NCI-H1417 (cell line): ENCODE measurements at places on chromosomes 7 and 10.

- no peak for DNase-seq
Measured at GRCh38 chr10:118610577-118610976, 15.1 kb upstream of the PRLHR start.

DNA sequence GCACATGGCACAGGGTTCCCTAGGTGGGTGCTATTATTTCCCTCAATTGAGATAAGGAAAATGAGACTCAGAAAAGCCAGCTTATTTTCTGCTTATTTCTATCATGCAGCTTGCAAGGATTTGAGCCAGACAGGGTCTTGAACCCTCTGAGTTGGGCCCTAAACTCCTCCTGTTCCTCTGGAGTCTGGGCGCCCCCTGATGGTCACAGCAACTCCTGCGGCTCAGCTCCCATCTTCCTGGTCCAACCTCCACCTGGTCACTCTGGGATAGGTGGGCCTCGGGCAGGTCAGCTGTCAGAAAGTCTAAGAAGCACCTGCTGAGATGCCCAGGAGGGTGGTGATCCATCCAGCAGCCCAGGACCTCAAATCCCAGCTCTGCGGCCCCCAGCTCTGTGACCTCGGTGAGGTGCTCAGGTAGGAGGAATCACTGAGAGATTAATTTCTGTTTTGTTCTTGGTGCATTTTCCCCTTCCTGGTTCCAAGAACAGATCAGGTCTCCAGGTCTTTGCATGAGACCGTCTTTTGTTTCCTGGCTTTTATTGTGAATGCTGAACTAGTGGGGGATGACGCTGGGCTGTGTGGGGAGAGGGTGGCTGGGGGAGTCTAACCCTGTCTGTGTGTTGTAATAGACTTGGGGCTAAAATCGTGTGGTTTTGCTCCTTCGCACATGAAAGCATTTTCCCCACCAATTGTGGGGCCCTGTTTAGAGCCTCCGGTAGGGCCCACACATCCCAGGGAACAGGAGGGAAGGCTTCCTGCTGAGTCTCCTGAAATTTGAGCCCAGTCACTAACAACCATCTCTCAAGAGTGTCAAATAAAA, 32.8 kb downstream of the TMEM130 start:
- peak; percentile 66 for DNase-seq

- DNase-seq = no peak
Measured at GRCh38 chr7:6096581-6096980, 65.4 kb downstream of the ANKRD61 start.

DNA sequence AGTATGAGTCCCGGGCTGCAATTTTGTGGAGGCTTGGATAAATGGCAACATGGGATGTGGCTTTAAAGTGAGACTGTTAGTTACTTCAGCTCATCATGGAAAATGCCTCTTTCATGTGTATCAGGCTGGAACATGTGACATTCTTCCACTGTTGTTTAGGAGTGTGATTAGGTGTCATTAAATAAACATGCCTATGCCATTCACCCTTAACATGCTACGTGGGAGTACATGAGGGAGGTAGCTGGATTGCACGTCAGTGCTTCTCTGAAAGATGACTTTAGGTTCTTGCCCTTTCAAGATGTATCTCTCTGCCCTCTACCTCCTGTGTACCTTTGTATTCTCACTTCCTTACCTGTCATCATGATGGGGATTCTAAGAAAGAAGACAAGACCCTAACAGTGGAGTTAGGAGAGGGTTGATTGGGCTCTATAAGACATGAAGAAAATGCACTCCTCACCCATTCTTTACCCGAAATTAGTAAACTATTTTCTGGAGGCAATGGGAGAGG, 8.9 kb downstream of the AKR1E2 start:
- no peak for DNase-seq

DNA sequence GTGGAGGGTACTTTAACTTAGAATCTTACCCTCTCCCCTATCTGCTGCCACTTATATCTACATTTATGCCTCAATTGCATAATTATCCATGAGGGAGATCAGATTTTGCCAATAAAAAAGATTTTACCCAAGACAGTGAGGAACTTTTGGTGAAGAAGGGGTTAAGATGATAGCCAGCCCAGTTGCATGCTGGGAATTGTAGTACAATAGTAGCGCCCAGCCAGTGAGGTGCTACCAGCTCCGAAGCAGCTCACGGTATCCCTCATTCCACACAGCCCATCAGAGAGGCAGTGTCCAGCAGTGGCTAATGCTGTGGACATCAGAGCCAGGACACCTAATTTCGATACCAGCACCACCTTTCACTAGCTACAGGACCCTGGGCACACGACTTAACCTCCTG, 5.9 kb upstream of the LGI1 start:
- DNase-seq = no peak

DNA sequence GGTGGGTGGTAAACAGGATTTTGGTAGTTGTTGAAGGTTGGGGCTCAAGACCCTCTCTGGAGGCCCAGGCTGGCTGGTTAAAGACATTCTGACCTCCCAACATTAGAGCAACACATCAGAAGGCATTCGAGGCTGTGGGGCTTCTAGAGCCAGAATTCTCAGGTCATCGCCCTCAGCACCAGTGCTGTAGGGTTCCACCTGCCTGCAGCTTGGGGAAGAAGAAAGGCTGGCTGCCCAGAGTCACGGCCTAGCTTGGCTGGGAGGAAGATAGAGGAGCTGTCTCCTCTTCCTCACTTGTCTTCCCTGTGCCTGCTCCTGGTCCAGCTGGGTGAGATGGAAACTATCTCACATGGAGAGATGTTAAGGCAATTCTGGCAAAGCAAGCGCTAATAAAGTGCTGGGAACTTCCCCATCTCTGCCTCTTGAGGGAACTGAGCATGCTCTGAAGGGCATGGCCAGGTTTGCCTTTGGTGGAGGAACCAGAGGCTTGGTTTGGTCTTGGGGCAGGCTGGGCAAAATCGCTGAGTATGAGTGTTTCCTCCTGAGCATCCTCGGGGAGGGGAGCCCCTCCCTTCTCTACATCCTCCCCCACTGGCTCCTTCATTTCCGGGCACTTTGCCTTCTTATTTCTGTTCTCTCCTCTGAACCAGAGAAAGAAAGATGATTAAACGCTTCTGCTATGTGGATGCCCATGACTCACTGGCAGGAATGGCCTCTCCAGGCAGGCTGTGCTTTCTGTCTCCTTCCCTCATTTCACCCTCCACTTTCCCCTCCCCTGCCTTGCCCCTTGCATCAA, 509.0 kb upstream of the PODXL start:
- DNase-seq = no peak

DNA sequence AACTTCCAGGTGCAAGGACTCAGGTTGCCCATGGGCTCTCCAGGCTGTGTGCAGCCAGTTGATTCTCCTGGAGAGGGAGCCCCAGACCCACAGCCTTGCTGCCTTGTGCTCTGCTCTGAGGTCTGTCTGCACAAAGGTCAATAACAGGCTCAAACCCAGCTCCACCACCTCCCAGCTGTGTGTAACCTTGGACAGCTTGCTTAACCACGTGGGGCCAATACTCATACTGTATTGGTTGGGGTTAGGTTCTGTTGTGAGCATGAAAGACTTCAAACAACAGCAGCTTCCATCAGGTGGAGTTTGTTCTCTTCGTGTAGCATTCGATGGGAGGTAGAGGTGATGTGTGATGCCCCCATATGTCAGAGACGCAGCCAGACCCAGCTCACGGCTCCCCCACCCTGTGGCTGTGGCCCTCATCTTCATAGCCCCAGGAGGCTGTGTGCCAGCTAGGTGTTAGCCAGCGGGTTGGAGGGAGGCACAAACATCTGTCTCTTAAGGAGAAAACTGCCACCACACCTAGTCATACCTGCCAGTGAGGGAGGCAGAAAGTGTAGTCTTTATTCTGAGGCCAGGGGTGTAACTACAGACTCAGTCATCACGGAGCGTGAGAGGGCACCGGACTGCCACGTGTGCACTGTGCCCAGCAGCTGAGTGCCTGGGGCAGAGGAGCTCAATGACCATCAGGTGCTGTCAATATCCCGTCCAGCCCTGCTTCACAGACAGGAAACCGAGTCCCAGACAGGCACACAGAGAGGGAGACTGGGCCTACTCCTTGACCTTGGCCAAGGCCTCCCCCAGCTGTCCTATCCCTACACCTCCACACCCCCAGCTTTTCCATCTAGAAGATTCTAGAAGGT, 8.1 kb upstream of the POLD2 start:
- no peak for DNase-seq

DNA sequence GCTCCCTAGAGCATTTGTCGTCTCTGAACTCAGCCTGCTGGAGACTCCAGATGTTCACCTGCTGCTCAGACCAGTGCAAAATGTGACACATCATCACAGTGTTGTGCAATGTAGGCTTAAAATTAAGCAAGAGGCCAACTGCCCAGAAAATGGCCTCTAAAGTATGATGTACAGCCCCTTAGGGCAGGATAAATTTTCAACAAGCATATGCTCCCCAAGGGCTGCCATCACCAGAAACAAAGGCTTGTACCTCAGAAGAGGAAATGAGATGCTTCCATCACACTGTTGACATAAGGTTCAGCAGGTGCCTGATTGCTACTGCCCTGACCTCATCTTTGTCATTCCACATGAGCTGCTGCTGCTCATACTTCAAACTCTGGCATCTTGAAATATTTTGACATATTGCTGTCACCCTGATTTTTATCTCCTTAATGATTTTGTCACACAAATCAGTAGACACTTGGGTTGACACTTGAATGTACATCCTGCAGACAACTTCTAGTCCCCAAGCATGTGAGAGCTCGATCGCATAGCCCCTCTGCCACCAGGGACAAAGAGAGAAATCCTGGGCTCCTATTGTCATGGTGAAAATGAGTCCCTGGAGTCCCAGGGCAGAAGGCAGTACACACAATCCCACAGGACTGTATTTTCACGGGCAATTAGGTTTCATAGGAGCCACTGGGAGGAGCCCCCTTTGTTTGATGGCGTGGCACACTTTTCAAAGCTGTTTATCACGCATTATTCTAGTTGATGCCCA, 219.7 kb upstream of the STK17A start:
- no peak for DNase-seq

GRCh38 chr10:7962592-7962991, 91.9 kb upstream of the GATA3 start:
- no peak for DNase-seq

- DNase-seq = no peak
Measured at GRCh38 chr7:80247144-80247543, 112.5 kb downstream of the GNAI1 start.

- DNase-seq = no peak
Measured at GRCh38 chr10:19054289-19054835, 5.8 kb downstream of the MALRD1 start.

- no peak for DNase-seq
Measured at GRCh38 chr10:31999070-31999660, 57.1 kb downstream of the KIF5B start.

GRCh38 chr10:100970076-100970913, 991 bp downstream of the SEMA4G start:
- DNase-seq = no peak

DNA sequence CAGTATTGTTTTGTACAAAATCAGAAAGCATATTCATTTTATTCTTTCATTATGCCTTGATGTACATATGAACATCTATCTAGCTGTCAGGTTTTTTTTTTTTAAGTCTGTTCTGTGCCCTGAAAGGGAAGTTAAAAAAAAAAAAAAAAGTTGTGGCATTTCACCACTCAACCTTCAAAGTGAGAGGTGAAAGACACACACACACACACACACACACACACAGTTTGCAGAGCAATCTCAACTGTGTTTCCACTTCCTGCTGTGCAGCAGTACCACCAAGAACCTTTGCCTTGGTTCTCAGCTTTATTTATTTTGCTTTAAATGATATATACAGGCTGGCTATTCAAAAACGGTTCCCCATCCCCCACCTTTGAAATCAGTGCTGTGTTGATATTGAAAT, 955.6 kb downstream of the GATA3 start:
- DNase-seq = no peak

- DNase-seq = no peak
Measured at GRCh38 chr10:4201866-4202825, 417.1 kb upstream of the KLF6 start.

- no peak for DNase-seq
Measured at GRCh38 chr7:82266081-82266480, 177.5 kb downstream of the CACNA2D1 start.

GRCh38 chr10:90180886-90181691, 479.7 kb downstream of the KIF20B start:
- DNase-seq = no peak

DNA sequence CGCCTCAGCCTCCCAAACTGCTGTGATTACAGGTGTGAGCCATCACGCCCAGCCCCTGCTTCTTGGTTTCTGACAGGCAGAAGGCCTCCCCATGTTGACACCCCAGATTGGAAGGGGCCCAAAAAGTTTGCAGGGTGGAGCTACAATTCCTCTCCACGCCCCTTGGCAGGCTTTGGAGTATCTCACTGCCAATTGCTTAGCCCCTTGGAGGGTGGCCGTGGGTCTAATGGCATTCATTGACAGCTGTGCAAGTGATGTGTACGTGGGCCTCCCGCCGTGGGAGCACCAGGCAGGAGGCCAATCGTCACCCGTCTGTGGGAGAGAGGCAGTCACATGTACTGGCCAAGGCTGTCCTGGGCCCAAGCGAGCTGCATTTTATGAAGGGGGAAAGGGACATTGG, 73.7 kb upstream of the PPIF start:
- DNase-seq = no peak

DNA sequence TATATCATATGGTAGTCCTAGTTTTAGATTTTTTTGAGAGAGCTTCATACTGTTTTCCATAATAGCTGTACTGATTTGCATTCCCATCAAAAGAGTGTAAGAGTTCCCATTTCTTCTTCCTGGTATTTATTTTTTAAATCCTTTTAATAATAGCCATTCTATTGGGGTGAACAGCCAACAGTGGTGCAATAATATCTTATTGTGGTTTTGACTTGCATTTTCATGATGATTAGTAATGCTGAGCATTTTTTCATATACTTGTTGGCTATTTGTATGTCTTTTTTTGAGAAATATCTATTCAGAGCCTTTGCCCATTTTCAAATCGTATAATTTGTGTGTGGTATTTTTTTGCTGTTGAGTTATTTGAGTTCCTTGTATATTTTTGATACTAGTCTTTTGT, 167.4 kb downstream of the FZD1 start:
- no peak for DNase-seq

DNA sequence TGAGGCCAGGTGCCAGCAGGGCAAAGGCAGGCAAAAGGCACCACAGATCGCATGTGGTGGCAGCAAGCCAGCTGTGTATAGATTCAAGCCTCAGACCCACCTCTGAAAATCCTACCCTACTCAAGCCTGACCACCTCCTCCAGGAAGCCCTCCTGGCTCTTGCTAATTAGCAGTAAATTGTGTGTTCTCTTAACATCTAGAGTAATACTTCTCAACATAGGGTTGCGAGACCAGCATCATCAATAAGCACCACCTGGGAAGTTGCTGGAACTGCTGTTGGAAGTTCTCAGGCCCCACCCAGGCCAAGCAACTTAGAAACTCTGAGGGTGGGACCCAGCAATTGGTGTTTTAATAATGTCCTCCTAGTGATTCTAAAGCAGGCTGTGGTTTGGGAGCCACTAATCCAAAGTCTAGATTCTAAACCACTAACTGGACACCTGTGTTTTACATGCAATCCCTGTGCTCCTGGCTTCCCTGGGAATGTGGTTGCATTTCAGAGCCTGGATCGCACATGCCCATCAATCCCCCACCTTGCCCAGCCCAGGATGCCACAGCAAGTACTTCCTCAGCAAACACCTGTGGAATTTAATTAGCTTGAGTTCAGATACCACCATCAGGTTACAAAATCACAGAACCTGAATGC, 46.2 kb downstream of the KCNMA1 start:
- DNase-seq = no peak
